ENCODE measurements at places on chromosomes 6 and 20.

- DNase-seq: no peak
These were observed 31.7 kb upstream of the NTSR1 start for GRCh38 chr20:62676976-62677375.

DNA sequence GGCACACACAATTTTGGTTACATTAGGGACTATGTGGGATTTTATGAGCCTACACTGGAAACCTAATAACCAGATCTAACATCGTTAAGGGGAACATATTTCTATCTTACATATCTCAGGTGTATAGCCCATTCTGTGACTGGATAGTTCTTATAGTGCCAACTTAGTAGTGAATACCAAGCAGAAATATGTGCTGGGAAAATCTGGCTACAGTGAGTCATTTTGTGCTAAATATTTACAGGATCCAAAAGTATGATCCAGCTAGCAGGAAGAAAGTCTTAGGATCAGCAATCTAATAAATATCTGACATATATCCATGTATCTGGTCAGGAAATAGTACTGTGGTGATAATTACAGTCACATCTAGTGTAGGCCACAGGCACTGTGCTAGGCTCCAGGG is 94.6 kb upstream of the INSM1 start:
- DNase-seq: no peak

DNA sequence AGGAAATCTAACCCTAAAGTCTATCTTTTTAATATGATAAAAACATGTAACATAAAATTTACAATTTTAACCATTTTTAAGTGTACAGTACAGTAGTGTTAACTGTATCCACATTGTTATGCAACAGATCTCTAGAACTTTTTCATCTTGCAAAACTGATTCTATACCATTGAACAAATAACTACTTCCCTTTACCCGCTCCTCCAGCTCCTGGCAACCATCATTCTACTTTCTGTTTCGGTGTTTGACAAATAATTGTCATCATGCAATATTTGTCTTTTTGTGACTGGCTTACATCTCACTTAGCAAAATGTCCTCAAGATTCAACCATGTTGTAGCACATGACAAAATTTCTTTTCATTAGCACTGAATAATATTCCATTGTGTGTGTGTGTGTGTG is 203.2 kb downstream of the SIM1 start:
- DNase-seq: no peak

- no peak for DNase-seq
These were observed 140.6 kb upstream of the BEND6 start for GRCh38 chr6:56814308-56814707.

- DNase-seq: no peak
These were observed 48.2 kb downstream of the RFX6 start for GRCh38 chr6:116925088-116925794.

DNA sequence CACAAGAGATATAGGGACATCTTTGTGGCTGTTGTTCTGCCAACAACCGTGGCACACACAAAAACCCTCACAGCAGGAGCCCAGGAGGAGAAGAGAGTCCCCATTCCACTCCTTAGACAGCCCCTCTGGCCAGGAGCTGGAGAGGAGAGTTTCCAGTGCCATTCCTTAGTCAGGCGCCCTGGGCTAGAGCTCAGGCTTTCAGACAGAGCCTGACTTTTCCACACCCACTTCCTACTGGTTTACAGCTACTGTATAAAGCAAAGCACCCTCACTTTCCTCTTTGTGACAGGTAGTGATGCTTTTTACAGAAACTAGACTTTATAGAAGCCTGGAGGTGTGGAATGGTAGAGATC is 145.9 kb downstream of the SYCP2 start:
- no peak for DNase-seq

- no peak for DNase-seq
These were observed 94.8 kb downstream of the PTCHD4 start for GRCh38 chr6:48016020-48016755.

GRCh38 chr20:51021067-51022025 is 1.6 kb downstream of the KCNG1 start:
- DNase-seq: no peak

DNA sequence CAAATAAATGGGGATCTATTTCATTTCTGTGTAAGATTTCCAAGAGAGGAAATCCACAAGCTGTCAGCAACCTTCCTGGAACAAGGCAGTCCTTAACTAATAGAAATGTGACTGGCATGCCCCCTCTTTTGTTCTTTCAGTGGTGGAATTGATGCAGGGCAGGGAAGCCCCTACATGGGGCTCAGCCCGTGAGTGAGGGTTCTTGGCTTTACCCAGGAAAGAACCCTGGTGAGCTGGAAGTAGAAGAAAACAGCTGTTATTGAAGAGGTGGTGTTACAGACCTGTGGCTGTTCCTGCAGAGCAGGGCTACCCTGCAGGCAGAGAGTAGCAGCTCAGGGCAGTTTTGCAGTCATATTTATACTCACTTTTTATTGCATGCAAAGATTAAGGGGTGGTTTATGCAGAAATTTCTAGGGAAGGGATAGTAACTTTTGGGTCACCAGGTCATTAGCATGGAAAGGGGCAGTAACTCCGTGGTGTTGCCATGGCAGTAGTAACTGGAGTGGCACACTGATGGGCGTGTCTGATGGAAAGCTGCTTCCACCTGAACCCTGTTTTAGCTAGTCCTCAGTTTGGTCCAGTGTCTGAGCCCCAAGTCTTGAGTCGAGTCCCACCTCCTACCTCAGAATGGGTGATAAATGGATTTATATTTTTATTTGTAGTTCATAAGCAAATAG is 88.7 kb upstream of the SCP2D1 start:
- no peak for DNase-seq

GRCh38 chr6:54308289-54308985 is at the start of gene TINAG:
TSS of gene TINAG (plus strand) at chr6:54308441. CDS start at chr6:54308551, 110 bp downstream.
- no peak for DNase-seq

DNA sequence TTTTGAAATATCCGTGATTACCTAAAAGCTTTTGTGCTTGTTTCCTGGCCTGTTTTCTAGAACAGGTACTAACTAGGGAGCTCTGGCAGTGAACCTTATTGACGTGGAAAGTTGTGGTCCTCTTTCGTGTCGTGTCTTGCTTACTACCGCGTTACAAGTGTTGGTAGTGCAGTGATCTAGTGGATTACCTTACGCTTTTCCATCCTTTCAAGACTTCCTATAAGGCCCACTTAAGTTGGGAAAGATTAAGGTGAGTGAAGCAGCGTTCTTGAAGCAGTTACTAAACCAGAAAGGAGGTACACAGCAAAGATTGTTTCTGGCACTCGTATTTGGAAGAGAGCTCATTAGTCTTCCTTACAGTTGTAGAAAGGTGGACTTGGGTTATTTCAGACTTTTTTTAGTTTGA is 1.9 kb downstream of the PNRC1 start:
- no peak for DNase-seq

DNA sequence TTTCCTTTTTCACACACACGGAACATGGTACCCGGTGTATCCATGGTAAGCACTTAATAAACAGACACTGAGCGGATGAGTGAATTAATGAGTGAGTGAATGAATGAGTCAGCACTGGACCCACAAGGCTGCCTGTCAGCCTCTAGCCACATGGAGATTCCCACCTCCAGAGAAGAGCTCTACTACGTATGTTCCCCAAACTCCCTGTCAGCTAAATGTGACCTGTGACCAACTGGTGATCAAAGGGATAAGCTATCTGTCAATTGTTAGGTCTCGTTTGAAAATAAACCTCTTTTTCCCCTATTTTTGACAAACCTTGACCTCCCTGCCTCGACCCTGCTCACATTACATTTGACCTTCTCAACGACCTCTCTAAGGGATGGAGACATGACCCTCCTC is 24.5 kb upstream of the TAF8 start:
- DNase-seq: no peak

DNA sequence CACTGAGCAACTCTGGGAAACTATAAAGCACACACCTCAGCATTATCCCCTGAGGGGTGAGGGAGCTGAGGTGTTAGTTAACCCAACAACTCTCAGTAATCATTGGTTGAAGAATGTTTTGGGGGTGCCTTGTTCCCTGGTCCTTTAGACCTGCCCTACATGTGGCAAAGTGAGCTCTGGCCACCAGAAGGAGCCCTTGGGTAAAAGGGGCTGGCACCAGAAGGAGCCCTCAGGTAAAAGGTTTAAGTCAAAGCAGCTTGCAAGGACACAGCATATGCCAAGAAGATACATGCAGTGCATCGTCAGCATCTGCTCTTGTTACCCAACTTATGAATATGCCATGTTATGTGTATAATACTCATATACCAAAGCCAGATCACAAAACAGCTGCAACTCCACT is 1081.7 kb downstream of the KIF16B start:
- DNase-seq: no peak

GRCh38 chr20:40438161-40438830 is 250.7 kb downstream of the MAFB start:
- no peak for DNase-seq

DNA sequence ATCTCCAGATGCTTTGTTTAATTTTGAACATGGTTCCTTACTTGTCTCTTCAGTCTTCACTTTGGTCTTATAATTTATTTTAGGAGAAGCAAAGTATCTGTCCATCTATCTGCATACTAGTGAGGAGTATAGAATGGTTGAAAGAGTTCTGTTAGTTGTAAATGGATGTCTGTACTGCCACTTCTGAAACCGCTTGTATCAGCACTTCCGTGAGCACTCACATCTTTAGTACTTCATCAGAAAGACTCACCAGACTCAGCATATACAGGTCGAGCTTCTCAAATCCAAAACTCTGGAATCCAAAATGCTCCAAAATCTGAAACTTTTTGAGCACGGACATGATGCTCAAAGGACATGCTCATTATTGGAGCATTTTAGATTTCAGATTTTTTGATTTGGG is 142.0 kb upstream of the GLP1R start:
- DNase-seq: no peak

- no peak for DNase-seq
These were observed 12.5 kb downstream of the CST7 start for GRCh38 chr20:24961384-24962181.

DNA sequence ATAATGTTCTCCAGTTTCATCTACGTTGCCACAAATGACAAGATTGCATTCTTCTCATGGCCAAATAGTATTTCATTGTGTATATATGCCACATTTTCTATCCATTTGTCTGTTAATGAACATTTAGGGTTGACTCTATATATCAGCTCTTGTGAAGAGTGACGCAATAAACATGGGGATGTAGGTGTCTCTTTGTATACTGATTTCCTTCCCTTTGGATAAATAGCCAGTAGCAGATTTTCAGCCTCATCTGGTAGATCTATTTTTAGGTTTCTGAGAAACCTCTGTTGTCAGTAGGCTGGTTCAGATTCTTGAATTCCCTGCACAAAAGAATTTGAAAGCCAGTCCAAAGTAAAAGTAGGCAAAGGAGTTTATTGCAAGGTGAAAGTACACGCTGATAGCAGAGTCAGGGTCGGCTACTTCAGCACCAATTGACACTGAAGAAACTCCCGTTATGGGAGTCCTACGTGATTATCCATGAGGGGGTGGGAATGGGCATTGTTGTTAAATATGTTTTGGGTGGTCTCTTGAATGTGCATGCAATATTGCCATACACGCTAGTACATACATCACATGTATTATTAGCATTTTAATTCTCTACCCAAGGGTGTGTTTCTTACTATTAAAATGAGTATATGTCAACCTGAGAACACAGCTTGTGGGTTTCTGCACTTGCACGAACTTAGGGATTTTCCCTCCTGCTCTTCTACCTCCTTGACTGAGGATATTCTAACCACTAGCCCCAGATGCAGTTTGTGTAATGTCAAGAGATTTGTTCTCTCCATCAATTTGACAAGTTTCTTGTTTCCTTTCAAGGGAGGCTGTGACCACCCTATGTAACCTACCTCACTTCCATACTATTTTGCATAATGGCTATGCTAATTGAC is 14.4 kb upstream of the SLC17A2 start:
- no peak for DNase-seq

DNA sequence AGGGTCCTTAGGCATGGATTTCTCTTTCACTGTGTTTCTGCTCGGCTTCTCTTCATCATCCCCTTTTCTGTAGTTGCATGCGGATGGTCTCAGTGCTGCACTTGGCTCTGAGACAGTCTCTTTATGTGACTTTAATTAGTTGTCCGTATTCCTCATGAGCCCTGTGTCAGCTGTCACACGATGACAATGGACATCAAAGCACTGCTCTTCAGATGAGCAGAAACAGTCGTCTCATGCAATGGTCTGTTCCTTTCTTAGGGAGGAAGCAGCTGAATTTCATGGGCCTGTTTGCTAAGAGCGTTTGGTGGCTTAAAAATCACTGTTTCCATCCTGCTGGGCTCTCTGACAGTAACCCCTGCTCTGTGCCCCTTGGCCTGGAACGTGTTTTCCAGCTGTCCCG is 64.9 kb downstream of the SYTL3 start:
- no peak for DNase-seq

- DNase-seq: no peak
These were observed 492 bp upstream of the RNF39 start for GRCh38 chr6:30075790-30076732.

- no peak for DNase-seq
These were observed 14.8 kb downstream of the CDS2 start for GRCh38 chr20:5141615-5142014.

DNA sequence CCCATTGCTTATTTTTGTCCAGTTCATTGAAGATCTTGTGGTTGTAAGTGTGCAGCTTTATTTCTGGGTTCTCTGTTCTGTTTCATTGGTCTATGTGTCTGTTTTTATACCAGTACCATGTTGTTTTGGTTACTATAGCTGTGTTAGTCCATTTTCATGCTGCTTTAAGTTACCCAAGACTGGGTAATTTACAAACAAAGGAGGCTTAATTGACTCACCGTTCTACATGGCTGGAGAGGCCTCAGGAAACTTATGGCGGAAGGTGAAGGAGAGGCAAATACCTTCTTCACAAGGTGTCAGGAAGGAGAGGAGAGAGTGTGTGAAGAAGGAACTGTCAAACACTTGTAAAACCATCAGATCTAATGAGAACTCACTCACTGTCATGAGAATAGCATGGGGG is 29.9 kb upstream of the FERMT1 start:
- DNase-seq: no peak

- DNase-seq: no peak
These were observed 2.3 kb upstream of the EPB41L1 start for GRCh38 chr20:36152261-36152660.

GRCh38 chr6:33064723-33065122 is 8.7 kb downstream of the HLA-DPA1 start:
- no peak for DNase-seq

- no peak for DNase-seq
These were observed 702.7 kb downstream of the MAFB start for GRCh38 chr20:39986173-39986904.

DNA sequence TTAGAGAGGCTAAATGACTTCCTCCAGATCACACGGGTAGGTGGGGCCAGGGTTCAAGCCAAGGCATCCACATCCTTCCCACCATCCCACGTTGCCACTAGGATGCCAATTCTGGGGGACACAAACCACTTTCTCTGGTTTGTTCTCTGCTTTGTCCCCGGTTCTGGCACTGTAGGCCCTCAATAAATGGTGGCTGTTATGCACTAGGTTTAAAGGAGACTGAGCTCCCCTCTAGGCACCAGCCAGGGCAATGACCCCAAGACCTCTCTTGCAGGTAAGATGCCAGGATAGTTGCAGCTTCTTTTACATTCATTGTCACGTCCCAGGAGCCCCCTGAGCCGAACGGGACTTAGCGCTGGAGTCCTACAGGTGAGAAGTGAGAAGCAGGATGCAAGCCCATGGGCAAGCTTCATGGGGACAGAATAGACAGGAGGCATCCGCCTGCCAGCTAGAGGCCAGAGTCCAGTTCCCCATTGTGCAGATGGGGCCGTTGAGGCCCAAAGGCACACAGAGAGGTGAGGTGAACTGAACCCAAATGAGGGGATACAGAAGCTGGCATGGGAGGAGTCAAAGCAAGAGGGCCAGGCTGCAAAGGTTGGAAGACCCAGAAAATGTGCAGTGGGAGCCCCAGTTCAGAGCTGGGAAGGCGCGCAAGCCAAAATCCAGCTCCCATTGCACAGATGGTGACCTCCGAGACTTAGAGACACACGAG is 677 bp downstream of the PXMP4 start:
- no peak for DNase-seq
